ENCODE measurements at places on chromosomes 7 and 10.

DNA sequence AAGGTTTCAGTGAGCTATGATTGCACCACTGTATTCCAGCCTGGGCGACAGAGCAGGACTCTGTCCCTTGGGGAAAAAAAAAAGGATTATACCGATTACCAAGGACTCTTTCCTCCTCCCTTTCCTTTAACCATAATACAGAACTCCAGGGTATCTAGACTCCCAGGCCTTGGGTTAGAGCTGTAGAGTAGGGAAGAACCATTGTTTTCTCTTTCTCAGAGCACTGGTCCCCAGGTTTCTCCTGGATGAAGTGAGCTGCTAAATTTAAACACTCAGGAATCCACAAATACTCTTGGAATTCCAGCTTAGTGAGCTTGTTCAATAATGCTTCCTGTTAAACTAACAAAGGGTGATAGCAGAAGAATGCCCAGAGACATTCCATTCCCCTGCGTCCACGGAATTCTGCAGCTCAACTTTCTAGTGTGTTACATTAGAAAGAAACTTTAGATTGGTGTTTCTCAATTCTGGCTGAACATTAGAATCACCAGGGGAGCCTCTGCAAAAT lies 14.6 kb upstream of the RPEL1 start:
- no peak for DNase-seq

- DNase-seq: no peak
Observed at GRCh38 chr10:51498424-51498823, 201.0 kb downstream of the CSTF2T start.

- no peak for DNase-seq
Observed at GRCh38 chr10:118448744-118449143, 106.6 kb upstream of the FAM204A start.

- no peak for DNase-seq
Observed at GRCh38 chr10:12716042-12716441, 285.5 kb downstream of the CCDC3 start.

DNA sequence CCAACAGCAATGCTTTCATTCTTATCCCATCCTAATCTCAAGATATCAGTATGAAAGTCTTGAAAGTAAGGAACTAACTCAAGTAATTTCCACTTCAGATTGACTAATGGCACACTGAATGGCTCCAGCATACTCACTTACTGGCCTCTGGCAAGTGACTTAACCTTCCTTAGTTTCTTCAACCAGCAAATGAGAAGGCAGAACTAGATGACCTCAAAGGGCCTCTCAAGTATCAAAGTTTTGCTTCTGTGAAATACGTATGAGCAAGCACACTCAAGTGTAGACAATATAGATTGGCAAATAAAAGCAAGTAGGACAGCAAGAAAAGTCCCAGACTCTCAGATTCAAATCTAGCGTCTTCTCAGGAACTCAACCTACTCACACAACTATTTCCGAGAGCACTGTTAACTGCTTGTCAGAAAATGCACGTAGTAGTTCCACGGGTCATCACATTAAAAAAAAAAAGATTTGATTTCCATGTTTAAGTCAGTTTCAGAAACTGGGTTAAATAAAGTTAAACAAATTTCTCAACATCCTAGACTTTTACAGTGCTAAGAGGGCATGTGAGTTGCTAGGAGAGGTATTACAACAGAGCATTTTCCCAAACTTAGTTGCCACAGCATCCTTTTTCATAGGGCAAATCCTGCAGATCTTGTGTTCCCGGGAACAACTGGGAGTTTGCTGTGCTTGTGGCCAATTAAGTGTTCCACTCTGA lies 276.9 kb upstream of the KLF14 start:
- no peak for DNase-seq

DNA sequence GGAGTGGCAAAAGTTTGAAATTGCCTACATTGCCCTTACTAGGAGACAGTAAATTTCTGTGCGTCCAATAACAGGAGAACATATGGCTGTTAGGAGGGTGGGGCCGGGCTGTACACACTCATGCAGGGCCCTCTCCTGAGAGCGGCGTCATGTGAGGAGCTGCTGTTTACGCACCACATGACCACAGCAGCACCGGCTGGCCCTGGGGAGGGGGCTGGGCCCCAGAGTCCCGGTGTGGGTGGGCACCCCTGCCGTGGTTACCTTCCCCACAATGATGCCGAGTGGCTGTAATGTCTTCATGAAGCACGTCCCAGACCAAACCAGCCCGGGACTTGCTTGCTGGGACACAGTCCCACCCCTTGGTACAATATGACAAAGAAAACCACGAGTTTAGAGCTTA lies 308.7 kb downstream of the DNAJB6 start:
- DNase-seq: no peak

- no peak for DNase-seq
Observed at GRCh38 chr10:15189133-15189885, 20.8 kb upstream of the NMT2 start.

GRCh38 chr10:114367351-114368056 lies 36.8 kb downstream of the AFAP1L2 start:
- no peak for DNase-seq

DNA sequence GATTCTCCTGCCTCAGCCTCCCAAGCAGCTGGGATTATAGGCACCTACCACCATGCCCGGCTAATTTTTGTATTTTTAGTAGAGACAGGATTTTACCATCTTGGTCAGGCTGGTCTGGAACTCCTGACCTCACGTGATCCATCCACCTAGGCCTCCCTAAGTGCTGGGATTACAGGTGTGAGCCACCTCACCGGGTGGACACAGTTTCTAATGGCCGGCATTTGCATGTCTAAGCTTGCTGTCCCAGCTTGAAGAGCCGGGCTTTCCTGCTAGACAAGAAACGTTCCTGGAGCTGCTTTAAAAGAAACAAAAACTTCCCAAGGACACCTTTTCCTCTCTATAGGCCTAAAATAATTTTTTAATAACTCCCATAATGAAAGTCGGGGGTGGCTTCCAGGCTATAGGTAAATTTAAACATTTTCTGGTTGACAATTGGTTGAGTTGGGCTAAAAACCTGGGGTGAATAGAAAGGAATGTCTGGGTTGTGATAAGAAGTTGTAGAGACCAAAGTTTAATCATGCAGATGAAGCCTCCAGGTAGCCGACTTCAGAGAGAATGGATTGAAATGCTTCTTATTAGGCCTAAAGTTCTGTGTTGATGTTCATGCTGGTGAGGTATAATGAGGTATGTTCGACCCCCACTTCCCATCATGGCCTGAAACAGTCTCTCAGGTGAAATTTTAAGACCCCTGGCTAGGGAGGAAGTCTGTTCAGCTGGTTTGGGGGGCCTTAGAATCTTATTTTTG lies 8.8 kb downstream of the ACADSB start:
- DNase-seq: no peak

GRCh38 chr7:82615527-82615926 lies 171.9 kb upstream of the CACNA2D1 start:
- no peak for DNase-seq

- DNase-seq: peak; percentile 16
Observed at GRCh38 chr10:132139526-132139925, 47.2 kb upstream of the DPYSL4 start.

GRCh38 chr7:128811631-128812430 lies 18.4 kb upstream of the FLNC start:
- no peak for DNase-seq

GRCh38 chr7:45575501-45576248 lies 1.5 kb downstream of the ADCY1 start:
- DNase-seq: no peak

DNA sequence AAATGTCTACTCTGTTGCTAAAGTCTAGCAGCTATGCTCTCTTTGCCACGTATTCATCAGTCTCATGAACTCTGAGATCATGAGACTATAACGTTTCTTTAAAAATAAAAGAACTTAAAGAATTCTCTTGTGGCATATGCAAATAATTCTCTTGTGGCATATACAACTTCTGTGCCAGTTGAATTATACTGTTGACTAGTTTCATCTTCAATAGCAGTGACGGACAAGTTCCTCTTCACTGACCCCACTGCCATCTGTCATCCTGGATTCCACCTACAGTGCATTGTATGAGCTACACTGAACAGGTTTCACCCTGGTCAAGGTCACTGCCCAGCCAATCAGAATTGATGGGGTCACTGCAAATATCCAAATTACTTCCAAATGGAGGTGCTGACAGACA lies 88.2 kb downstream of the CD36 start:
- DNase-seq: no peak

- DNase-seq: no peak
Observed at GRCh38 chr7:14714161-14714728, 188.3 kb downstream of the DGKB start.

DNA sequence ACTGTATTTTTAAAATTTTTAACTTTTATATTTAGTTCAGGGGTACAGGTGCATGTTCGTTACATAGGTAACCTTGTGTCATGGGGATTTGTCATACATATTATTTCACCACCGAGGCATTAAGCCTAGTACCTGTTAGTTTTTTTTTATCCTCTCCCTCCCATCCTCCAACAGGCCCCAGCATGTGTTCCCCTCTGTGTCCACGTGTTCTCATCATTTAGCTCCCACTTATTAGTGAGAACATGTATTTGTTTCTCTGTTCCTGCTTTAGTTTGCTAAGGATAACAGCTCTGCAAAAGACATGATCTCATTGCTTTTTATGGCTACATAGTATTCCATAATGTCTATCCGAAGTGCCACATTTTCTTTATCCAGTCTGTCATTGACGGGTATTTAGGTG lies 22.4 kb upstream of the ITGA8 start:
- DNase-seq: no peak

GRCh38 chr10:128916383-128916782 lies 550.7 kb upstream of the MGMT start:
- no peak for DNase-seq

GRCh38 chr10:131617113-131617858 lies 283.5 kb upstream of the PPP2R2D start:
- DNase-seq: no peak

DNA sequence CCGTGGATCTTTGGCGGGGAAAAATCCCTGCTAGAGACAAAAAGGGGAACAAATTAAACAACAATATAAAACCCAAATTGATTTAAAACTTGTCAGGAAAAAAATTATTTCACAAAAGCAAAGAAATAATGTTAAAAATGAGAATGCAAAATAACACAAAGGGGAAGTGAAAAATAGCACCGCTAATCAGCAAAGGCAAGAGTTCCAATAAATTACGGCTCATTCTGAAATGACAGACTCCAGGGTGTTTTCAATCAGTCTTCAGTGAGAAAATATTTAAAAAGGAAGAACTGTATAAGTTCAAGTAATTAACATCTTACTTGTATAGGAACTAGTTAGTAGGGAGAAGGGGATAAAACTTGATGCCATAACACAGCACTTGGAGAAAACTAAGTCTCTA lies 336.8 kb downstream of the LRRTM3 start:
- no peak for DNase-seq

- DNase-seq: no peak
Observed at GRCh38 chr7:64314566-64314965, 805 bp downstream of the ZNF736 start.

DNA sequence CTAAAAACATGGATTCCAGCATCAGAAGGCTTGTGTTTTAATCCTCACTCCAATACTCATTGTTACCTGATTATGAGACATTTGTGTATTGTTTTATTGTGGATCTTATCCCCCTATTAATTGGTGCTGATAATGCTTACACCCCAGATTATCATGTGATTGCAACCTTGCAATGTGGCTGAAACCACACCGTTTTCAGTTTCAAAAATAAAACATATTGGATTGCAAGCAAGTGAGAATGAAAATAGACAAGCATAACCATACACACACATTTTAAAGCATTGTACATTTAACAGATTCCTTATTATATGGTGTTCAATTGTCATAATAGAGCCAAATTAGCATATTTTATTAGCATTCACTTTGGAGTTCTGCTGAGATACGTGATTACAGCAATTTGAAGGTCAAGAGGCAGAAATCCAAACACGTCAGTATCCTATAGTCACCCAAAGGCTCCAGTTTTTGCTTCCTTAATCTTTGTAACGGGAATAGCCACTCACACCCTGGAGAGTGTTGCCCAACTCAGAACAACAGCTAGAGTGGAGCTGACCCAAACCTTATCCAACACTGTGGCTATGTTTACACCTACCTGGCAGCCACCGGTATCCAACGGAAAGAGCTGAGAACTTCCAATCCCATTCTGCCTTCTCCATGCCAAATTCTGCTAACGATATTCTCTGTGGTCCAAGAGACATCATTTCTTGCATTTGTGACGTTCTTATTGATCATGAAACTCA lies 317.1 kb upstream of the KLF6 start:
- DNase-seq: no peak

- DNase-seq: no peak
Observed at GRCh38 chr10:109953766-109954165, 30.5 kb upstream of the XPNPEP1 start.

DNA sequence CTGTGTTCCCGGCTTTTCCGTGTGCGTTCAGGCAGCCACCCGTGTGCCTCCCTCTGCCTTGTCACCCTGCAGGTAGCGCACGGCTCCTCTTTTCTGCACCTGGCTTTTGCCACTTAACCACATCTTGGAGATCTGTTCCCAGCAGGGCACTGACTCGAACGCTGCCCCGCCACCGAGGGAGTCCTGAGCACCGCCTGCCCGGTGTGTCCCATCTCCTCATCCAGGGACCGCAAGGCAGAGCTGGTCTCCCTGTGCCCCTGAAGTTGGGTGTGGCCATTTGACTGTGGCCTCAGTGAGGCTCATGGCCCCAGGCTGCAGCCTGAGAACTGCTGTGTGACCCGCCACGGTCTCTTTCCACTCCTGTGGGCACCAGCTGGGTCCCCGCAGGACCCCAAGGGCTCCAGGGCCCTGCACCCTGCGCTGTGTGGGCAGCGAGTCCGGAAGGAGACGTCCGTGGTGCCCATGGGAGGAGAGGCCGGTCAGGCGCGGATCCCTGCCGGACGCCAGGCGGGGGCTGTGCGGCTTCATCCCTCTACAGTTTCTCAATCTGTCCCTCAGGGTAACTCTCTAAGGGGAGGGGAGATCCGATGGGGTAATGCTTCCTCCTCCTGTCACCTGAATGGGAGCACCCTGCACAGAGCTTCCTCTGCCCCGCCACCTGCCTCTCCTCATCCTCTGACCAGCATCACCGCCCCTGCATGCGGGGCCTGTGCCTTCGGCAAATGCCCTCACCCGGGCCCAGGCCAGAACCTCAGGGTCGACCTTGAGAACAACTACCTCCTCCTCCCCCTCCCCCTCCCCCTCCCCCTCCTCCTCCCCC lies 1.8 kb upstream of the INTS1 start:
- no peak for DNase-seq

DNA sequence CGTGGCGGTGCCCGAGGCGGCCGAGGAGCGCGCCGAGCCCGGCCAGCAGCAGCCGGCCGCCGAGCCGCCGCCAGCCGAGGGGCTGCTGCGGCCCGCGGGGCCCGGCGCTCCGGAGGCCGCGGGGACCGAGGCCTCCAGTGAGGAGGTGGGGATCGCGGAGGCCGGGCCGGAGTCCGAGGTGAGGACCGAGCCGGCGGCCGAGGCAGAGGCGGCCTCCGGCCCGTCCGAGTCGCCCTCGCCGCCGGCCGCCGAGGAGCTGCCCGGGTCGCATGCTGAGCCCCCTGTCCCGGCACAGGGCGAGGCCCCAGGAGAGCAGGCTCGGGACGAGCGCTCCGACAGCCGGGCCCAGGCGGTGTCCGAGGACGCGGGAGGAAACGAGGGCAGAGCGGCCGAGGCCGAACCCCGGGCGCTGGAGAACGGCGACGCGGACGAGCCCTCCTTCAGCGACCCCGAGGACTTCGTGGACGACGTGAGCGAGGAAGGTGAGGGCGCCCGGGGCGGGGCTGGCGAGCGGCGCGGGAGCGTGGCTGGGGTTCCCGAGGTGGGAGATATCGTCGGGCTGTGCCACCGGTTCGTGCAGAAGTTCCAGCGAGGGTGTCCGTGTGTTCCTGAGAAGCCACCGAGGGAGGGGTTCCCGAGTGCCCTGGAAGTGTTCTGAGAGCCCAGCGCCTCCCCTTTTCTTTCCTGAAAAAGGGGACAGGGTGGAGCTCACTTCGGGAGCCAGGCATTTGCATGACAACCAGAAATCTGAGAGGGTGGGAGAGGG lies 495 bp downstream of the EIF3B start:
- DNase-seq: peak; percentile 48
